HTR-8/SVneo (cell line): ENCODE measurements at places on chromosomes 5 and 9.

DNA sequence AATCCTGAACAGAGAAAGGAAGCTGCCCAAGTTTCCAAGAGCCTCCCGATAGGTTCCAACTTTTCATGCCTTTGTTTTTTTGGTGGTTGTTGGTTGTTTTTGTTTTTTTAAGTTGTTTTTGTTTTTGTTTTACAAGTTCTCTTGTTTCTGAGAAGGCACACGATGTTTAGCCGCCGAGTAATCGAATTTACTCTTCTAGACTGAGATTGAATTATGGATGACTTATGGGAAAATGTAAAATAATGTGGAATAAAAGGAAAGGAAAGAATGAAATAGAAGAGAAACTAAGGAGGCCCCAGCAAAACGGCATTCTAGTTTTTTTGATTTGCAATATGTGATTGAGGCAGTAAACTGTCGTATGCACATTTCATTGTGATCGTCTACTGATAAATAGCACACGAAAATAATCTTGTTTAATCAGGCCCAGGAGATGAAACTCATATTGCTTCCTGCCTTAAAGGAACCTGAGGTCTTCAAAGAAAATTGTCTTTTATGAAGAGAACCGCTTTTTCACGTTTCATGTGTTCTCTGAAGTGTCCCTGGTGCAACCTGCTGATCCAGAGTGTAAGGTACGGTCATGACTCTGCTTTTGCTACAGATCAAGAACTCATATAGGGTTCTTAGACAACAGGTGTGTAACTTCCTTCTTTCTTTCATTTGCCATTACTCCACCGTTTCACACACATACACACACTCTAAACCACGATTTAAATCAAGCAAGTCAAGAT lies 1.3 kb upstream of the GNAQ start:
- no peak for DNase-seq

DNA sequence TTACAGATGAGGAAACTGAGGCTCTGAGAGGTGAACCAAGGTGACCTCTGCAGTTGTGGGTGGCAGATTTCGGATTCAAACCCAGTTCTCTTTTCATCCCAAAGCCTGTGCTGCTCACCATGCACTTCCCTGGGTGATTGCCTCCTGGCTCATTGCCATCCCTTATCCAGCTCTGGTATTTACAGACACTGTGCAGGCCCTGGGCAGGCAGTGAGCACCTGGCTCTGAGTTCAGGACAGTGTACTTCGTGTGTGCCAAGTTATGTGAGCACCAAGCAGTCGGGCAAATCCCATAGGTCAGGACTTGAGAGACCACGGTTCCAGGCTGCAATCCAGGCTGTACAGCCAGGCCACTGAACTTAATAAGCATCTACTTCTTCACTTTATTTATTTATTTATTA lies 1.4 kb downstream of the LRSAM1 start:
- DNase-seq: no peak

DNA sequence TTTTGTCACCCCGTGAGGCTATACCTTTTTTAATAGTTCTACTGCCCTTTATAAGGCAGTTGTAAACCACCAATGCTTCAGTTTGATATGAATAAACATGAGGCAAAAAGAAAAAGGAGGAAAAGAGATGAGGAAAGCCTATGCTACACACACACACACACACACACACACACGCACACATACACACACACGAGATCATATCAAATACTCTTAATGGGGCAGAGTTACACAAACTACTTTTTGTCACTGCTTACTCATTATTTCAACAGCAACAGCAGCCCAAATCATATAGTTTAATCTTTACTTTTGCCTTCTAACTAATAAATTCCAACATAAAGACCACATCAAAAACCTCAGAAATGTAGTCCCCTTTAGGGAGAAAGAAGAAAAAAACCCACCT lies 116.8 kb upstream of the PAM start:
- DNase-seq: no peak

GRCh38 chr5:170137694-170138214 lies 32.1 kb downstream of the FOXI1 start:
- no peak for DNase-seq

- no peak for DNase-seq
These were observed 13.8 kb downstream of the ST8SIA4 start for GRCh38 chr5:100889165-100889743.

- DNase-seq: no peak
These were observed 81.3 kb downstream of the ALDH7A1 start for GRCh38 chr5:126513703-126514102.

DNA sequence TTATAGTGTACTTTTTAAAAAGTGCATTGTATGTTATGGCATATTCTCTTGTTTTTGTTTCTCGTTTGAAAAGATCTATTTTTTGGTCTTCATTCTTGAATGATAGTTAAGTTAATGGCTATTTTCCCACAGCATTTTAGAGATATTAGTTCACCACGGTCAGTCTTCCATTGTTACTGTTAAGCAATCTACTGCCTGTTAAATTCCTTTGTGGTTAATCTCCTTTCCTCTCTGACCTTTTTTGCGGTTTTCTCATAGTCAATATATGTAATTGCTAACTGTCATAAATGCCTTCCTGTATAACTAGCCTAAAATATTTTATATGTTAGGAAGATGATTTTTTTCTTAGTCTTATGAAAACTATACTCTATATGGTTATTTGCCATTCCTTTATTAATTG lies 250.8 kb upstream of the FBXL7 start:
- peak; percentile 60 for DNase-seq

GRCh38 chr5:150578781-150579461 lies 61.5 kb upstream of the SYNPO start:
- no peak for DNase-seq

DNA sequence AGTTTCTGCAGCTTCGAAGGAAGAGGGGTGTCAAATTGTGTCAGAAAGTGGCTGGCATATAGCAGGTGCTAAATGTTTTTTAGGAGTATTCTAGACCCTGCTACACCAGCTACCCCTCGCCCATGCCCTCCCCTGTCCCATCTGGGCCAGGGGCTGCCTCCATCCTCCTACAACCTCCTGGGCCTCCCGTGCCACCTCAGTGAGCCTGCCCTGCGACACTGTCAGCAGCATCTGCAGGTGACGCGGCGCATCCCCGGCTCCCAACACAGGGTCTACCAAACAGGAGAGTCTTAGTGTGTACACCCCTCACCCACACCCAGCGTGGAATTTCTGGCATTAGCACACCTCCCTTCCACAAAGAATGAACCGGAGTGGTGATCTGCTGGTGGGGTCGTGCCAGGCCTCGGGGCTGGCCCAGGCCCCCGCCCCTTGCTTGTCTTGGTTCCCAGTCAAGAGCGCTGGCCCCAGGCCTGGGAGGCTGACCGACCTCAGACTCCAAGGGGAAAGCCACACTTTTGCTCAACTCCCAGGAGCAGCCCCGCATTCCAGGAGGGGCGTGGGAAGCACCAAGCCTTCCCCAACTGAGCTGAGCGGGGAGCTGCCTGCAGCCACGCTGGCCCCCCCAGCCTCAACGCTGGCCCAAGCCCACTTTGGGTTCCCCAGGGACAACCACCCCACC lies 55.2 kb downstream of the NEURL1B start:
- DNase-seq: no peak

GRCh38 chr5:103410172-103410571 lies 151.6 kb downstream of the MACIR start:
- no peak for DNase-seq

DNA sequence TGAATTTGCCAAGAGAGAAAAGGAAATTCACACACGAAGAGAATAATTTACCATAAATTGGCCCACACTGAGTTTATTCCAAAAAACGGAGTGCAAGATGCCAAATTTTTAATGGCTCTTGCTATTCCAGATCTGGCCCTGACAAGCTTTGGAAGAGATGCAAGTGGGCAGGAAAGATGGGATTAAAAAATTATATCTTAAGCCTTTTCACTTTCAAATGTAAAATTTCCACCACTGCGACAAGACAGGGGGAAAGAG lies 352.4 kb downstream of the GLIS3 start:
- DNase-seq: no peak

DNA sequence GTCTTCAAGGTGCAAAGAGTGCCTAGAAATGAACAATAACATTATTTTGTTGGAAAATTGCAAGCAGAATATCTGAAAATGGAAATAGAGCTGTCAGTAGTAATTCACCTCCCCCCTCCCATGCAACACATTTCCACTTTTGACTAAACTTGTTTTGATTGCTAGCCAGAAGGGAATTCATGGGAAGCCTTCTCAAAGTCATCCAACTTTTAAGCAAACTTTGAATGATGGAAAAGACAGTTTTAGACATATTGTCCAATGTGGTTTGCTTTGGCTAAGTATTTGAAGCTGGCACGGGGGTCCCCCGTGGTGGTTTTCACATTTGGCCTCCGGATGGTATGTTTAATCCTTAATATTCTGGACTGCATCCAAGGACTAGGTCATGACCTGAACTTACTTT lies 7.5 kb downstream of the NR2F1 start:
- DNase-seq: no peak

- peak; percentile 28 for DNase-seq
These were observed 49.7 kb upstream of the FST start for GRCh38 chr5:53430618-53431252.

- no peak for DNase-seq
These were observed 732 bp downstream of the SNAPC3 start for GRCh38 chr9:15423231-15423985.
